Esophagus mucosa (tissue), 1 donor: ENCODE measurements at places on chromosomes 13 and 19. TPM values are rescaled to one million over a fixed set of nuclear protein-coding genes. Genes with fewer than 3 reads are reported as not detected.

Gene CGB2
- not detected for total RNA-seq

Gene KLHL1
- not detected for total RNA-seq

Gene ZNF541
- total RNA-seq = 0.08 TPM

Gene RFPL4AL1
- not detected for total RNA-seq

Gene ERCC2
- total RNA-seq = 10.6 TPM

Gene KCNN4
- 4.1 TPM for total RNA-seq

Gene KLC3
- 17.5 TPM for total RNA-seq

Gene DNAAF3
- 1.9 TPM for total RNA-seq

Gene FFAR1
- not detected for total RNA-seq

Gene PDCD2L
- 6.7 TPM for total RNA-seq

Gene MBD3L3
- total RNA-seq = not detected

Gene URAD
- not detected for total RNA-seq

Gene CD33
- total RNA-seq = 0.40 TPM

Gene HCST
- 0.96 TPM for total RNA-seq

Gene TNFSF9
- 4.7 TPM for total RNA-seq

Gene ADPRHL1
- 2.5 TPM for total RNA-seq

Gene UNC13A
- total RNA-seq = 0.04 TPM

Gene OLFM4
- 3.0 TPM for total RNA-seq

Gene CAMSAP3
- 21.2 TPM for total RNA-seq
